Substantia nigra (tissue), 51 donors: ENCODE measurements at places on chromosomes 11 and 22.

DNA sequence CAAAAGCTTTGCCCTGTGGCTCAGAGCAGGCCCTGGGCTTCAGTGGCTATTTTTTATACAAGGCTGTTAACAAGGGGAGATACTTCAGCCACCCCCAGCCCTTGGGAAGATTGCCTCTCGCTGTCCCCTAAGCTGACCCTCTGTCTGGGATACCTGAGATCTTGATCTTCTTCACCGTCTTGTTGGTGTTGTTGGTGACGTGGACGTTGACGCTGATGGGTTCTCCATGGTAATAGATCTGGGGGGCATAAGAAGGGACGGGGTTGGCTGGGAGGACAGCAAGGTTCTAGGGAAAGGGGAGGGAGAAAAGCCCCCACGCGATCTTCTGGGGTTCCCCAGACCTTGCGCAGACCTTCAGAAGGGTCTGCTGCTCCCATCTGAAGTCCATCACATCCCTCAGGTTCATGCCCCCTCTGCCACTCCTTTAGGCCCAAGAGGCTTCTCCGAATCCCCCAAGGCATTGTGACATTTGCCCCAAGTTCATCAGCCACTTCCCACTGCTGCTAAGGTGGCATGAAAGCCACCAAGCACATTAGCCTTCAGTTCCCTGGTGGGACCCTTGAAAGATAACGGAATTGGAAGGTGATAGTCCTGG is 36.7 kb downstream of the TPBGL start:
- no peak for DNase-seq

DNA sequence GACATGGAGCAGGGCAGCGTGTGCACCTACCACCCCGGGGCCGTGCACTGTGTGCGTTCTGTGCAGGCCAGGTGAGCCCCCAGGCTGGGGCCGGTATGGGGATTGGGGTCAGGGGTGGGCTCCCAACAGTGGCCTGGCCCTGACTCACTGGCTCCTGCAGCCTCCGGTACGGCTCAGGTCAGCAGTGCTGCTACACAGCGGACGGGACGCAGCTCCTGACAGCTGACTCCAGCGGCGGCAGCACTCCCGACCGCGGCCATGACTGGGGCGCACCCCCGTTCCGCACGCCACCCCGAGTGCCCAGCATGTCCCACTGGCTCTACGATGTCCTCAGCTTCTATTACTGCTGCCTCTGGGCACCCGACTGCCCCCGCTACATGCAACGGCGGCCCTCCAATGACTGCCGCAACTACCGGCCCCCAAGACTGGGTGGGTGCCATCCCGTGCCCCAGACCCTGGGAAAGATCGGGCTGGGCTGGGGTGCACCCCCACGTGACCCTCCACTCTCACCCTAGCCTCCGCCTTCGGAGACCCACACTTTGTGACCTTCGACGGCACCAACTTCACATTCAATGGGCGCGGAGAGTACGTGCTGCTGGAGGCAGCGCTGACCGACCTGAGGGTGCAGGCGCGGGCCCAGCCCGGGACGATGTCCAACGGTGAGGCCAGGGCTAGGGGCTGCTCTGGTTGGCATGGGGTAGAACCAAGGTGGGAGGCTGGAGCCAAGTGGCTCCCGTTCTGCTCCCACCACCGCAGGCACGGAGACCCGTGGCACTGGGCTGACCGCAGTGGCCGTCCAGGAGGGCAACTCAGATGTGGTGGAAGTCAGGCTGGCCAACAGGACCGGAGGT is 4.4 kb downstream of the SUSD2 start:
- no peak for DNase-seq

DNA sequence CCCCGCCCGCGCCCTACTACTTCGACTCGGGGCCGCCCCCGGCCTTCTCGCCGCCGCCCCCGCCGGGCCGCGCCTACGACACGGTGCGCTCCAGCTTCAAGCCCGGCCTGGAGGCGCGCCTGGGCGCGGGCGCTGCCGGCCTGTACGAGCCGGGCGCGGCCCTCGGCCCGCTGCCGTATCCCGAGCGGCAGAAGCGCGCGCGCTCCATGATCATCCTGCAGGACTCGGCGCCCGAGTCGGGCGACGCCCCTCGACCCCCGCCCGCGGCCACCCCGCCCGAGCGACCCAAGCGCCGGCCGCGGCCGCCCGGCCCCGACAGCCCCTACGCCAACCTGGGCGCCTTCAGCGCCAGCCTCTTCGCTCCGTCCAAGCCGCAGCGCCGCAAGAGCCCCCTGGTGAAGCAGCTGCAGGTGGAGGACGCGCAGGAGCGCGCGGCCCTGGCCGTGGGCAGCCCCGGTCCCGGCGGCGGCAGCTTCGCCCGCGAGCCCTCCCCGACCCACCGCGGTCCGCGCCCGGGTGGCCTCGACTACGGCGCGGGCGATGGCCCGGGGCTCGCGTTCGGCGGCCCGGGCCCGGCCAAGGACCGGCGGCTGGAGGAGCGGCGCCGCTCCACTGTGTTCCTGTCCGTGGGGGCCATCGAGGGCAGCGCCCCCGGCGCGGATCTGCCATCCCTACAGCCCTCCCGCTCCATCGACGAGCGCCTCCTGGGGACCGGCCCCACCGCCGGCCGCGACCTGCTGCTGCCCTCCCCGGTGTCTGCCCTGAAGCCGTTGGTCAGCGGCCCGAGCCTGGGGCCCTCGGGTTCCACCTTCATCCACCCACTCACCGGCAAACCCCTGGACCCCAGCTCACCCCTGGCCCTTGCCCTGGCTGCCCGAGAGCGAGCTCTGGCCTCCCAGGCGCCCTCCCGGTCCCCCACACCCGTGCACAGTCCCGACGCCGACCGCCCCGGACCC is 17.4 kb upstream of the ACR start:
- no peak for DNase-seq

- DNase-seq: no peak
Measured at GRCh38 chr11:65227879-65228278, 33.9 kb upstream of the POLA2 start.

DNA sequence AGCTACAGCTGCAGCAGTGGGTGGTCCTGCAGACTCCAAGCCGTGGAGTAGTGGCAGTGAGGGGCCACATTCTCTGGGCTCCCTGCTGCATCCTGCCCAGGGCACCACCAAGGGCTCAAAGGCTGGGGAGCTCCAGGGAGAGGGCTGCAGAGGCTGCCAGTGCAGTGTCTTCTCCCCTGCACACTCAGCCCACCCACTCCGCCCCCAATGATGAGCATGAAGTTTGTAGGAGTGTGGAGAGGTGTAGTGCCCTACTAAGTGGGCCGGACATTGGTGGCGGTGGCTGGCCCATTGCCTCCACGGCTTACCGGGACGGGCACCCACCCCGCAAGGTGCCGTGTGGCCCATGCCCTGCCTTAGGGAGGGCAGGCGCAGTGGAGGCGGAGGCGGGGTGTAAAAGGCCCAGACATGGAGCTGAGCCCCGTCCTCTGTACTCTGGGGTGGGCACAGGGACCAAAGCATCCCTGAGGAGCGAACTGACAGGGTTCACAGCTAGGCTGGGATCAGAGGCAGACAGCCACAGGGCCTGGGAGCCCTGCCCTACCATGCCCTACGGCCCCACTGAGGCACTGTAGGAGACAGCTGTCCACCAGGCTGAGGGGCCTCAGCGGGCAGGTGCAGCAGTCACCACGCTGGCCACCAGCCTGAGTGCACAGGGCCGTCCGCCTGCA is 18.9 kb downstream of the ARVCF start:
- DNase-seq: no peak

DNA sequence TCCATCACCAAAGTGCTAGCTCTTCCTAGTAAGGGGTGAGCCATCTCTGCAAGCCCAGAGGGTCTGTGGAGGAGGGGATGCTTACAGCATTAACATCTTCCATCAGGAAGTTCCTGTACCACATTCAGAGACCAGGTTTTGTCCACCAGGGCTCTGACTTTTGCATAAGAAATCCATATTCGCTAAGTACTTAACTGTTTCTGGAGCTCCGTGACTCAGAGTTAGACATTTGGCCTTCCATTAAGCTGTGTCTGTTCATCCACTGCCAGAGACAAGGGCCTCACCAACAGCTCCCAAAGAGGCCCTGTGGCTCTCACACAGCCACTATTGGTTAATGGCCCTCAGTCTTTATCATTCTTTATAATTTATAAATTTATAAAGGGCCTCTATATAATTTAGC is 144.6 kb downstream of the ADAMTS15 start:
- DNase-seq: no peak

DNA sequence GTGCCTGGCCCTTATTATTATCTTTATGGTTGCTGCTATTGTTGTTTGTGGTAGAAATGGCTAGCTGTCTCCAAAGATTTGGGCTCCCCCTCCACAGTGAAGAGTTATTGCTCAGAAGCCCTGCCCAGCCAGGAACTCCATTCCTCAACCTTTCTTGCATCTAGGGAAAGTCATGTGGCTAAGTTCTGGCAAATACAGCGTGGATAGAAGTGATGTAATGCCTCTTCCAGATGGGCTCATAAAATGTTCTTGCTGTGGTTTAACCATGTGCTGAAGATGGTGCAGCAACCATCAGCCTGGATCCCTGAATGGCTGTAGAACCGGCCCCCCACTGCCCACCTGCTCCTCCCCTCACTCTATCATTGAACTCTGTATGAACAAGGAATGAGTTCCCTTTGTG is 203.5 kb upstream of the E2F8 start:
- no peak for DNase-seq

DNA sequence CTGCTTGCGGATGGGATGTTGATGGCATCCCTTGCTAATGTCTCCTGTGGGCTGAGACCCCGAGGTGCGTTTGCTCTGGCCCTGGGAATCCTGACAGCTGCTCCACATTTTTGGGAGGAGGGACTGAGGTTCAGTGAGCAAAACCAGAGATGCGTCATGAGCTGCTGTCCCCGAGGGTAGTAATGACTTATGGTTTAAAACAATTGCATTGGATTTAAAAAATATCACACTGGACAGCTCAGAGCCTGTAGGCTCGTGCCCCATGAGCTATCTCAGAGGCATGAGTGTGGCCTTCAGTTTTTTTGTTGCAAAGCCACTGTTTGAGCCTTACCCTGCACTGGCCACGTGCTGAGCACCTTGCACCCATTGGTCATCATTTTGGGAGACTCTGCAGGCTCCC is 20.9 kb upstream of the PARVG start:
- no peak for DNase-seq

DNA sequence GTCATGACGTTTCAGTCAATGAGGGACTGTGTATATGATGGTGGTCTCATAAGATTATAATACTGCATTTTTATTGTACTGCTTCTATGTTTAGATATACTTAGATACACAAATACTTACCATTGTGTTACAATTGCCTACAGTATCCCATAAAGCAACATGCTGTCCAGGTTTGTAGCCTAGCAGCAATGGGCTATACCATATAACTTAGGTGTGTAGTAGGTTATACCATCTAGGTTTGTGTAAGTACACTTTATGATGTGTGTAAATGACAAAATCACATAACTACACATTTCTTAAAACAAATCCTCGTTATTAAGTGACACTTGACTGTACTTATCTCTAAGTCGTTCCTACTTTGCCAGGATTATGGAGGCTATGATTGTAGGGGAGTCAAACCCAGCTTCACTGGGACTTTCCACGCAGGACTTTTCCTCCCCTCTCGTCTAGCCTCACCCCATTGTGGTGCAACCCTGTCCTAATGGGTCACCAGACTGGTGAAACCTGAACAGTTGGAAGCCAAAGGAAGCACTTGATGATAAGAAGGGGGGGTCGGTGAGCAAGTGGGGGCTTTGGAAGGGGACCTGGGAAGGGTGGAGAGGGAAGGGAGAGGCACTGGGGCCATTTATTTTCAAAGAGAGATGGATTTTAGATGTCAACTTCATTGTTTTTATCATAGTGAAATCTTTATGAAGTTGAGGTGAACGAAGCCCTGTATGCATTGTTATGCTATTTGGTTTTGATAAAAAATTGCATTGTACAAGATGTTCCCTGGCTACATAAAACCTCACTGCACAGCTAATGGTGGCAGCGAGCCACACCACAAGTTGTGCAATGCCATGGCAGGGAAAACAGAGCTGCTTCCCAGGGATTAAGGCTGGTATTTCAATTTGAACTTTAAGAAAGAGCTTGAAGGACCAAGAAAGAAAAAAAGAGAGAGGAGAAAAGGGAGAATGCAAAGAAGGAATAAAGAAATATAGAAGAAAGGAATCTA is 129.1 kb downstream of the EHF start:
- peak; percentile 11 for DNase-seq

DNA sequence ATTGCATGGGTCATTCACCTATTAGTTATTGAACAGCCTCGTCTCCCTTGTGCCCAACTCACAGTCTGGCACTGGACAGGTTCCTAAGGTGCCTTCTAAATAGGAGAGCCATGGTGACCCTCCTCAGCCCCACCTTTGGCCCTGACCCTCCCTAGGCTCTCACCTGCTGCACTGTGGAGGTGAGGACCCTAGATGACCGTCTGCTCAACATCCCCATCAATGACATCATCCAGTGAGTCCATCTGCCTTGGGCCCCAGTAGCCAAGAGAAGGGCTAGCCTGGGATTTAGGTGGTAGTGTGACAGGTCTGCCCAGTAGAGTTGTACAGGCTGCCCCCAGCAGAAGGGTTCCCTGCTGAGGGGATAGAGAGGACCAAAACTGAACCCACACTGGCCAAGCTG is 13.6 kb downstream of the UCP2 start:
- DNase-seq: no peak

GRCh38 chr11:98365190-98365589 is 655.6 kb upstream of the CNTN5 start:
- no peak for DNase-seq
